Ureter (tissue), 1 donor: ENCODE measurements at places on chromosomes 1 and 21. TPM values are rescaled to one million over a fixed set of nuclear protein-coding genes. Genes with fewer than 3 reads are reported as not detected.

The PGLYRP4 gene
- 0.60 TPM for total RNA-seq

The MCOLN3 gene
- 3.2 TPM for total RNA-seq

The DMRTA2 gene
- not detected for total RNA-seq

GRCh38 chr1:114559356-114559755 is 22.1 kb downstream of the BCAS2 start:
- no peak for DNase-seq

DNA sequence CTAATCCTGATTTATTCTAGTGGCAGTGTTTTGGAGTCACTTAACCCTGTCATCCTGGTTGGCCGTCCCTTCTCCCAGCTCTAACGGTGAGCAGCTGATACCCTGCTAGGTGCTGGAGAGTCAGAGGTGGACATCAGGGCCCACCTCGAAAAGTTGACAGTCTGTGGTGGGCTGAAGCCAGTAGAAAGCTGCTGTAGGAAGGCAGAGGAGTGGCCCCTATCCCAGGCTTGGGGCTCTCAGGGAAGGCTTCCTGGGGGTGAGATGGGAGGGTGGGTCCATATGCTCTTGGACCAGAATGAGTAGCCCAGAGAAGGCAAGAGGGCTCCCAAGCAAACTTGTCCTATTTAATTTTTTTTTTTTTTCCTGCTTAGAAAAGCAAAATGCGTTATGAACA is 475 bp upstream of the RPL5 start:
- no peak for DNase-seq

GRCh38 chr1:45009956-45010854 is 919 bp downstream of the HECTD3 start:
- DNase-seq: peak; percentile 36

DNA sequence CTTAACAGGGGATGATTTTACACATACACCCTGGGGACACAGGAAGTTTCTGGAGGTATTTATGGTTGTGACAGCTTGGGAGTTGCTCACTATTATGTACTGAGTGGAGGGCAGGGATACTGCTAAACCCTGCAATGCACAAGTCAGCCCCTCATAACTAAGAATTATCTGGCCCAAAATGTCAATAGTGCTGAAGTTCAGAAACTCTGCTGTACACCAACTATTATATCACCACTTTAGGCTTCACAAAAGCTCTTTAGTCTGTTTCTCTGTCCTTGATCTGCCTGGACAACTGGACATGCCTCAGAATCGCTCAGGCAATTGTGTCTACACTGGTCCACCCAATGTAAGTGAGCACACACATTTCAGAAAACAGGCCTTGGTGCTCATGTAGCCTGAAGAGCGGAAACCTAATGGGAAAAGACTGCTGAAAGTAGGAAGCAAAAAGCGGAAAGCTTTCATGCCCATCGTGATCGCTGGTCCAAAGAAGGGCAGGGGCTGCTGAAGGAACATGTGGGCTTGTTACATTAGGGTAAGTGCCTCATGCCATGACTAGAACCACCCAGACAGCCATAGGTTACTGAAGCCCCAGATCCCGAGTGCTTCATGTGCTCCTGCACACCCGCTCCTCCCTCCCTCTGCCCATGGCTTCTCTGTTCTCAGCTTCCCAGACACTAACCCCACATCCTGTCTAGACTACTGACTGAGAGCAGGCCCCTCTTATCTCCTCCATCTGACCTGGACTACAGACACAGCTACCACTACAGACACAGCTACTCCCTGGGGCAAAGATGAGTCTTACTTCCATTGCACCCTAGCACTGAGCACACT is 73.5 kb downstream of the LRIG2 start:
- DNase-seq: no peak

- DNase-seq: no peak
These were observed 33.3 kb upstream of the CNTN2 start for GRCh38 chr1:205009670-205010069.

- DNase-seq: peak; percentile 70
These were observed 72.4 kb downstream of the CASZ1 start for GRCh38 chr1:10724052-10724494.

GRCh38 chr1:244350027-244350426 is 101.7 kb downstream of the ADSS2 start:
- DNase-seq: no peak
